ENCODE measurements at places on chromosomes 13 and 19.

GRCh38 chr19:1590641-1591397 lies 1.8 kb downstream of the MBD3 start:
- H3K27me3 ChIP-seq: no peaks in the 10 kb centered on the region
- H3K27ac ChIP-seq: no peak overlapping the region
- peak overlapping the region; percentile 69 for H3K4me3 ChIP-seq
- peak; percentile 50 for DNase-seq
- H3K36me3 ChIP-seq: no peaks in the 10 kb centered on the region
- H3K4me1 ChIP-seq: peaks cover 27% of the 10 kb centered on the region

DNA sequence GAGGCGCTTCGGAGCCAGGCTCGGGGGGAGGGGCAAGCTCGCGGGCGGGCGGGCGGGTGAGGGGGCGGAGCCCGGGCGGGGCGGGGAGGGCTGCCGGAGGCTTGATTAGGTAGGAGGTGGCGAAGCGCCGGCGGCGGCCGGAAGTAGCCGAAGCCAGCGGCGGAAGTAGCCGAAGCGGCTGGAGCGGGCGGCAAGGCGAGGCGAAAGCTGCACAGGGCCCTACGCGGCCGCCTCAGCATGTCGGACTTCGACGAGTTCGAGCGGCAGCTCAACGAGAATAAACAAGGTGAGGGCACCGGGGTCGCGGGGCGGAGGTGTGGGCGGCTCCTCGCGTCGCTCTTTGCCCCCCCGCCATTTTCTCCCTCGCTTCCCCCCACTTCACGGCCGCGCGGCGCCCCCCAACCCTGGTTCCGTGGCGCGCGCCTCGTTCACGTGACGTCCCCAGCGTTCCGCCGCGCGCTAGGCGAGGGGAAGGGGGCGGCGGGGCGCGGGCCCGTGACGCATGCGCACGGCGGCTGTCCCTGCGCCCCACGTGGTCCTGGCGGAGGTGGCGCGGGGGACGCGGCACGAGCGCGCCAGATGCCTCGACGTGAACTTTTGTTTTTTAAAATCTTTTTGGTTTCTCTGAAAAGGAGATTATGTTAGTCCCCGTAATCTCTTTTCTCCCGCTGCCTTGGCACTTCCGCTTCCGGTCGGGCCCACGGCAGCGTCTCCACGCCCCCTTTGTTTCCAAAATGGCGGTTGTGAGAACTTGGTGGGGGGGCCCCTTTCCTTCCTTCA lies at the start of gene U2AF2:
Gene U2AF2 (plus strand): TSS at position 168 of the 780 bp plus-strand sequence. CDS start 70 bp downstream, at position 238.
- H3K4me1 ChIP-seq: peaks cover 51% of the 10 kb centered on the region
- H3K27ac ChIP-seq: peak within 1 kb of the TSS; percentile 100
- H3K4me3 ChIP-seq: peak within 1 kb of the TSS; percentile 85
- no peaks in the 10 kb centered on the region for H3K36me3 ChIP-seq

DNA sequence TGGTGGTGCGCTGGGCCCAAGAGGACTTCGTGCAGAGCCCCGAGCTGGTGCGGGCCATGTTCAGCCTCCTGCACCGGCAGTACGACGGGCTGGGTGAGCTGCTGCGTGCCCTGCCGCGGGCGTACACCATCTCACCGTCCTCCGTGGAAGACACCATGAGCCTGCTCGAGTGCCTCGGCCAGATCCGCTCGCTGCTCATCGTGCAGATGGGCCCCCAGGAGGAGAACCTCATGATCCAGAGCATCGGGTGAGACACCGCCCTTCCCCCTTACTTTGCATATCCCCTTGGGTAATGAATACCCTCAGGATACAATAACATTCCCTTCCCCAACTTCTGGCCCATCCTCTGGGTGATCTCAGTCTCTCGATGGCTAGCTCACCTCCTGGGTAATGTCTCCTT lies 60.9 kb downstream of the RYR1 start:
- H3K4me3 ChIP-seq: no peak overlapping the region
- peaks cover 11% of the 10 kb centered on the region for H3K4me1 ChIP-seq
- no peak overlapping the region for H3K27ac ChIP-seq
- H3K36me3 ChIP-seq: no peaks in the 10 kb centered on the region

- H3K27ac ChIP-seq: no peak overlapping the region
- H3K27me3 ChIP-seq: no peaks in the 10 kb centered on the region
- H3K36me3 ChIP-seq: no peaks in the 10 kb centered on the region
- DNase-seq: no peak
- H3K4me1 ChIP-seq: no peaks in the 10 kb centered on the region
These were observed 197.1 kb downstream of the VWA8 start for GRCh38 chr13:41763782-41764181.

GRCh38 chr13:94009701-94010100 lies 469.8 kb downstream of the DCT start:
- H3K27ac ChIP-seq: no peak overlapping the region
- no peaks in the 10 kb centered on the region for H3K36me3 ChIP-seq
- no peaks in the 10 kb centered on the region for H3K4me1 ChIP-seq
- H3K27me3 ChIP-seq: no peaks in the 10 kb centered on the region
- no peak overlapping the region for H3K4me3 ChIP-seq

- no peak overlapping the region for H3K4me3 ChIP-seq
- DNase-seq: no peak
- H3K36me3 ChIP-seq: no peaks in the 10 kb centered on the region
- no peaks in the 10 kb centered on the region for H3K4me1 ChIP-seq
These were observed 216.5 kb downstream of the DCLK1 start for GRCh38 chr13:35914662-35915061.

- no peaks in the 10 kb centered on the region for H3K27me3 ChIP-seq
- H3K4me1 ChIP-seq: peaks cover 6% of the 10 kb centered on the region
- H3K27ac ChIP-seq: no peak overlapping the region
- H3K4me3 ChIP-seq: no peak overlapping the region
- no peak for DNase-seq
- no peaks in the 10 kb centered on the region for H3K36me3 ChIP-seq
These were observed 15.5 kb upstream of the SERPINE3 start for GRCh38 chr13:51323824-51324511.

DNA sequence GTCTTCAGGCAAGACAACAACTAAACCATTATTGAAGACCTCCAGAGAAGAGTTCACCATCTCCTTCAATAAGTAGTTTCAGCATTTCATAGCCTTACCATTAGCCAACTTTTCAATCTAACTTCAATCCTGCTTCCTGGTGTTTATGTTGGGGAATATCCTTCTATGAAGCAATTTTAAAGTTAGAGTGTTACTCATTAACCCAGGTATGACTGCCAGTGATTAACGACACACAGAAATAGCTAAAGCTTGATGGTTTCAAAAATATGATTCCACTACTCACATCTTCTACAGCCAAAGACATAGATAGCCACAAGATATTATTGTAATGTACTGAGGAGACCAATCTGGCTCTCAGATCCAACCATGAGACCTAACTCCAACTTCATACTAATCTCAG lies 403.2 kb downstream of the EFNB2 start:
- no peaks in the 10 kb centered on the region for H3K36me3 ChIP-seq
- H3K4me3 ChIP-seq: no peak overlapping the region
- H3K4me1 ChIP-seq: no peaks in the 10 kb centered on the region

DNA sequence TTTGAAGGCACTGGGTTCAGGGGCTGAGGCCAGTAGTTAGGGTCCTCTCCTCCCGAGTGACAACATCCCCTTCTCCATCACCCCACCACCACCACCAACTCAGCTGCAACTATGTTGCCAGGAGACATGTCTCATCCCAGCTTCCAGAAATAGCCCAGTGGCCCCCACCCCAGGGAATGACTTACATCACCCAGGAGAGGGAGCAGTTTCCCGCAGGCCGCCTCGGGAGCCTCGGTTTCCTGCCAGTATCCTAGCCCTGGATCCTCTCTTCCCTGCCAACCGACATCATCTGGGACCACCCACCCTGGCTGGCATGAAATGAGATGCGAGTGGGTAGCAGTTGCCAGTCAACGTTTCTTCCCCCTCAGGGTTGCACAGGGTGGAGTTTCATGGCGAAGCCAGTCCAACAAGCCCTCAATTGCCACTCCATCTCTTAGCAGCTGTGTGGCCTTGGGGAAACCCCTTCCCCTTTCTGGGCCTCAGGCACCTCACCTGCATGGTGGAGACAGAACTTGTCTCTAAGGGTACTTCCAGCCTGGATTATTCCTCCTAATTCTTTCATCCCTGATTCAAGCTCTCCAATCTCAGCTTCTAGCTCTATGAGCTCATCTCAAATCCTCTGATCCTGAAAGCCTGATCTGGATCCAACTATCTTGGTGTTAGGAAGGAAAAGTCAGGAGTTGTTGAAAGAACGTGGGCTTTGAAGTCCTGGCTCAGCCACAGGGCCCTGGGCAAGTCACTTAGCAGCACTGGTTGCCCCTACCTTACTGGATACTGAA lies 3.9 kb upstream of the GSK3A start:
- H3K4me3 ChIP-seq: no peak overlapping the region
- no peaks in the 10 kb centered on the region for H3K27me3 ChIP-seq
- no peak overlapping the region for H3K27ac ChIP-seq
- H3K36me3 ChIP-seq: peaks cover 2% of the 10 kb centered on the region

DNA sequence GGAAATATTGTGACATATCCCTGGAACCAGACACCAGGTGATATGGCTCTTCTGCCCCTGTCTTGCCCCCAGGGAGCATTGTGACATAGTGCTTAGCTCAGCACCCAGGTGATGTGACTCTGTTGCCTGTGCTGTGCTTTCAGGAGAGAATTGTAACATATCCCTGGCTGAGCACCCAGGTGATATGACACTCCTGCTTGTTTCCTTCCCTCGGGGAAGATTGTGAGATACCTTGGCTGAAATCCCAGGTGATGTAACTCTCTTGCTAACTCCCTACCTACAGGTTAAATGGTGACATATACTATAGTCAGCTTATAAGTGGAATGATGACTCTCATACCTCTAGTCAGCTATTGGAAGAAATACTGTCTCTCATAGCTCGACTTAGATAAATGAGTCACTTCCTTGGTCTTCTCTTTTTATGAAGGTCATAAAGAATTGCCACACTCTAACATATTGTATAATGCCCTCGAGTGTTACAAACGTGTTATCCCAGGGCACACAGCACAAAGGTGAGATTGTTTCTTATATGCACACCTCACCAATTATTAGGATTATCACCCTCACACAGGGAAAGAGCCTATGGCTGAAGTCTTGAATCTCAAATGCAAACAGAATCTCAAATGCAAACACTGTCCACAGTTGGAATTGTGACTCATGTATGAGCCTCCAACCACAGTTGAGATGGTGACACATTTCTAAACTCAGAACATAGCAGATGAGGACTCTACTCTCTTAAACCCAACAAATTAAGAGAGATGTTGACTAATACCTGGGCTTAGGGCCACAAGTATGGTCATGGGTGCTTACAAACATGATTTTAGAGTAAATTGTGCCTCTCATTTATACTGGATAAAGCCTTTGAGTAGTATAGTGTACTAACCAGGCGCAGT lies 32.7 kb upstream of the ZNF254 start:
- H3K27ac ChIP-seq: no peak overlapping the region
- H3K4me3 ChIP-seq: no peak overlapping the region
- peaks cover 18% of the 10 kb centered on the region for H3K36me3 ChIP-seq
- no peak for DNase-seq

- H3K4me1 ChIP-seq: no peaks in the 10 kb centered on the region
- no peaks in the 10 kb centered on the region for H3K36me3 ChIP-seq
- no peak overlapping the region for H3K4me3 ChIP-seq
- H3K27ac ChIP-seq: no peak overlapping the region
These were observed 521.5 kb downstream of the SLITRK6 start for GRCh38 chr13:85277748-85278147.

- DNase-seq: no peak
- no peak overlapping the region for H3K27ac ChIP-seq
- no peaks in the 10 kb centered on the region for H3K36me3 ChIP-seq
- no peaks in the 10 kb centered on the region for H3K4me1 ChIP-seq
- H3K27me3 ChIP-seq: no peaks in the 10 kb centered on the region
- no peak overlapping the region for H3K4me3 ChIP-seq
These were observed 81.6 kb downstream of the ZNF536 start for GRCh38 chr19:30453743-30454142.

- no peaks in the 10 kb centered on the region for H3K27me3 ChIP-seq
- no peak for DNase-seq
- H3K27ac ChIP-seq: no peak overlapping the region
These were observed 35.0 kb upstream of the RBM26 start for GRCh38 chr13:79440958-79441528.

DNA sequence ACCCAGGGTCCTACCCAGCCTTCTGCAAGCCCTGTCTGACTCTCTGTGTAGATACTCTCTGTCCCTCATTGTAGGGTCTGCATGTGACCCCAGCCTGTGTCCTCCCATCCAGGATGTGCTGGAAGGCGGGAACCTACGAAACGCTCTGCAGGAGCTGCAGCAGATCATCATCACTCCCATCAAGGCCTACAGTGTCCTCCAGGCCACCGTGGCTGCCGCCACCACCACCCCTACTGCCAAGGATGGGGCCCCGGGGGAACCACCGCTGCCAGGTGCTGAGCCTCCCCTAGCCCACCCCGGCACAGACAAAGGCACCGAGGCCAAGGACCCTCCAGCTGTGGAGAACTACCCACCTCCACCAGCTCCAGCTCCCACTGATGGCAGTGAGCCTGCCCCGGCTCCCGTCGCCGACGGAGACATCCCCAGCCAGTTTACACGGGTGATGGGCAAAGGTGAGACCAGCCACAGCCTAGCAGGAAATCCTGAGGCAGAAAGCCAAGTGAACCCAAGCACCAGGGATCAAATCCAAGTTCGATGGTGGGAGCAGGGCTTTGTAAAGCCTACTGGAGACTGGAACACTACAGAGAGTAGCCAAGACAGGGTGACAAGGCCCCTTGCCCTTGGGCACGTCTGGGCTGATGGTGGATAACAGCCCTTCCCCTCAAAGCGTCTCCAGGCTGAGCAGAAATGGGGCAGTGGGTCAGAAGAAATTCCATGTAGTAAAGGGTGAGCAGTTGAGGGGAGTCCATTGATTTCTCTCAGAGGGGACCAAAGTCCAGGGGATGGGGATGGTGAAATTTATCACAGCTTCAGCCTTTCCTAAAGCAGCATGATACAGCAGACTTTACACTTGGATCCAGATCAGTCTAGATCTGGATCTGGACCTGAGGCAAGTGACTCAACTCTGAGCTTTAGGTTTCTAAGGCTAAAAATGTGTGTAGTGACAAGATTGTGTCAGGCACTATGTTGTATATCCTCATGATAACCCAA lies 13.2 kb downstream of the PAF1 start:
- H3K4me1 ChIP-seq: no peaks in the 10 kb centered on the region
- no peaks in the 10 kb centered on the region for H3K27me3 ChIP-seq
- no peak overlapping the region for H3K27ac ChIP-seq
- DNase-seq: no peak
- H3K4me3 ChIP-seq: no peak overlapping the region

DNA sequence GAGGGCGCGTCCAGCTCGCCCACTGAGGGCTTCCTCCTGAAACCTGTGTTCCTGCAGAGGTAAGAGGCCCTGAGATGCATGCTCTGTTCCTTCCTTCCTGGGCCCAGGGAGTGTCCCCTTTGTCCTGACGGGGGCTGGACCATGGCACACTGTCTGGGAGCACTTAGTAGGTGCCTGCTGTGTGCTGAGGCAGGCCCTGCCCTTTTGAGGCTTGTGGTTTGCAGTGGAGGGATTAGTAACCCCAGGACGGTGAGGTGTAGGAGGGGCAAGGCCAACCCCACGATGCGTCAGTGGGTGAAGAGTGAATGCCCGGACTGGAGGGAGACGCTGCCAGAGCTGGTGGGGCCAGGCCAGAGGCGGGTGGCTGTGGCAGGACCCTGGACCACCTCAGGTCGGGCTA lies 11.2 kb upstream of the F2RL3 start:
- no peaks in the 10 kb centered on the region for H3K4me1 ChIP-seq
- no peak overlapping the region for H3K4me3 ChIP-seq
- H3K27me3 ChIP-seq: no peaks in the 10 kb centered on the region
- no peak overlapping the region for H3K27ac ChIP-seq

- no peaks in the 10 kb centered on the region for H3K4me1 ChIP-seq
- no peaks in the 10 kb centered on the region for H3K36me3 ChIP-seq
- H3K27me3 ChIP-seq: peaks cover 14% of the 10 kb centered on the region
- DNase-seq: no peak
These were observed 6.3 kb upstream of the PNMA8C start for GRCh38 chr19:46435009-46435408.

GRCh38 chr19:51702103-51702824 lies 9.1 kb downstream of the SPACA6 start:
- no peak overlapping the region for H3K27ac ChIP-seq
- H3K4me1 ChIP-seq: peaks cover 22% of the 10 kb centered on the region
- DNase-seq: peak; percentile 65
